ENCODE measurements at places on chromosomes 12 and 14.

- no peak for DNase-seq
Observed at GRCh38 chr14:50388256-50388931, 8.3 kb downstream of the CDKL1 start.

DNA sequence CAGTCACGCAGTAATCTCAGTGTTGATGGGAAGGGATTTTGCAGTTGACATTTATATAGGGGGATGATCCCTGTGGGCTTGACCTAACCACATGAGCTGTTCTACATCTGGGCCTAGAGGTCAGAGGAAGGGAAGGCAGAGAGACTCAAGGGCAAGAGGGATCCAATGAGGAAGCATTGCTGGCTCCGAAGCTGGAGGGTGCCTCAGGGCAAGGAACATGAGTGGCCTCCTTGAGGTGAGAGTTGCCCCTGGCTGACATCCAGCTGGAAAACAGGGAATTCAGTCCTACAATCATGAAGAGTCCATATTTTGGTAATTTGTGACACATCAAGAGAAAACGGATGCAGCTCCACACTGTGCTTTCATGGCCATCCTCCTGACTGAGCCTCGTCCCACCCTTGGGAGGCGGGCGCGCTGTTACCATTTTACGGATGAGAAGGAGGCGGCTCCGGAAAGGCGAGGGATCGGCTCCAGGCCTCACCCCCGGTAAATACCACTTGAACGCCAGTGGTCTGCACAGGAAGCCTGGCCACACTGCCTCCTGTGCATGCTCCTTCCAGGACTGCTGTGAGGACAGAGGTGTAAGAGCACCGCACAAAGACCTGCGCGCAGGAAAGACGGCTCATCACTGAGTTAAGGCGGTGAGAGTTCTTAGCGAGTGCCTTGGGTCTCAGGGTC, 18.5 kb upstream of the FKBP4 start:
- DNase-seq: no peak

DNA sequence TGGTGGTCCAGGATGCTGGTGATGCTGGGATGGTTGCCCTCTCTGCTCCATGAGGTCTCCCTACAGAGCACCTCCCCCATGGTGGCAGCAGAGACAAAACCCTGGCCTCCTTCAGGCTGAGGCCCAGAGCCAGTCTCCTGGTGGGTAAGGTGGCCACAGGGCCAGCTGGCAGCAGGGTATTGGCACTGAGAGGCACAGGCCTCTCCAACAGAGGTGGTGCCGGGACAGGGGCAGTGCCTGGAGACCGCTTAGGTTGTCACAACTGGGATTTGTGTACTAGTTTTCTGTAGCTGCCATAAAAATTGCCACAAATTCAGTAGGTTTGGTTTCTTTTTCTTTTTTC, 6.1 kb upstream of the MTA1 start:
- peak; percentile 60 for DNase-seq

GRCh38 chr12:116898669-116899068, 12.1 kb upstream of the FBXW8 start:
- DNase-seq: no peak

DNA sequence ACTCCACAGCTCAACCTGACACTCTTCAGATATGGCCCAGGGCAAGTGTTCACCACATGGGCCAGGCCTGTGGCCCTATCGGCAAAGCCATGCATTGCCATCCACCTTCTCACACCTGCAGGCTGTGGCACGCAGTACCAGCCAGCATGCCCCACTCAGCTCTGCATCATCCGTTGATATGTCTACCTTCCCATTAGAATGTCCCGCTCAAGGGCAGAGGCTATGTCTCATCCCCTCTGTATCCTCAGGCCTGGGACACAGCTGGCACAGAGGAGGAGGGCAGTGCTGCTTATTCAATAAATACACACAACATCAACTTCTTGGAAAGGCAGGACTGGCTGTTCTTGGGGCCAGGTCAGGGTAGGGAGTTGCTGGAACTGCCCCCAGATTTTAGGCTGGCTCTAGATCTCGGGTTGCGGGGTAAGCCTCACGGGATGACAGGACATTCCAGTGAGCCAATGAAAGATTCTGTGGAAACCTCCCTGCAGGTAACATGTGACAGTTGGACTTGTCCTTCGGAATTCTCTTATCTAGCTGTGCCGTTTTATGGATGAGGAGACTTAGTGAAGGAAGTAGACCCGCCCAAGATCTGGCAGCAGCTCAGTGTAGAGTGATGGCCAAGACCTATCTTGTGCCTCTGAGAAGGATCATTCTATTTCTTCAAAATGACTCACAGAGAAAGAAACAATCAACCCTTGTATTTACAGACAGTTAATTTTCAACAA, 25.6 kb downstream of the SYNE3 start:
- no peak for DNase-seq

- peak; percentile 94 for DNase-seq
Observed at GRCh38 chr14:22850944-22851764, 14.8 kb downstream of the MMP14 start.

- DNase-seq: peak; percentile 31
Observed at GRCh38 chr14:74586681-74587362, 25.2 kb downstream of the LTBP2 start.

- no peak for DNase-seq
Observed at GRCh38 chr14:63267171-63267570, 51.6 kb downstream of the GPHB5 start.

DNA sequence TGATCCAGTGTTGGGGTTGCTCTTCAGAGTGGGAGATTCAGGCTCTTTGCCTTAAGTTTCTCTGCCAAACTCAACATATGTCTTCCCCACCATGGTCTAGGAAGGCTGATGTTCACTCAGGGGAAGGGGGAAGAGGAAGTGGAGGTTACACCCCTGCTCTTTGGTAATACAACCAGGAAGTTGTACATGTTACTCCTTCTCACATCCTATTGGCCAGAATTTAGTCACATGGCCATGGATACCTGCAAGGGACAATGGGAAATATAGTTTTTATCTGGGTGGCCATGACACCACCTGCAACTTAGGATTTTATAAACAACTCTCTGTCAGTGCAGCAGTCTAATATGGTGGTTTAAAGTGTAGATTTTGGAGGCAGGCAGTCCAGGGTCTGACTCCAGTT, 150.9 kb downstream of the TBX5 start:
- DNase-seq: no peak

DNA sequence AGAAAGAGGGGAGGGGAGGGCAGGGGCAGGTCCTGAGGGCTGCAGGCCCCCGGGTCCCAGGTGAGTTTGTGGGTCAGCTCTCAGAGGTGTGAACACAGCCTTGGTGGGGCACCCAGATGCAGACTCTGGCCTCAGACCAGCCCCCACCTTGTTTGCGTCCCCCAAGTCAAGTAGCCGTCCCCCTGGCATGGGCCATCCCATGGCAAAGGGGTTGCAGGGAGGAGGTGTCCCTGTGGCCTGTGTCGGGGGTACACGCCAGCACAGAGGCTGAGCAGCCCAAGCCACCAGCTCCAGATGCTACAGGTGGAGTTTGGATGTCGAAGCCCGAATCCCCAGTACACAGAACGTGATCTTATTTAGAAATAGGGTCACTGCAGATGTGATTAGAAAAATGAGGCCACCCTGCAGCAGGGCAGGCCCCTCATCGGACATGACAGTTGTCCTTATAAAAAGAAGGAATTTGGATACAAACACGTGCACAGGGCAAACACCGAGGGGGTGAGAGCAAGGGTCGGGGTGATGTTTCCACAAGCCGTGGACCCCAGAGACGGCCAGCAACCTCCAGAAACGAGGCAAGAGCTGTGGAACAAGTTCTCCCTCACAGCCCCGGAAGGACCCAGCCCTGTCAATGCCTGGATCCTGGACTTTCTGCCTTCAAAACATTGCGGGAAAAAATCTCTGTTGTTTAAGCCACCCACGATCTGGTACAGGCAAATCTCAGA, 141.2 kb upstream of the C14orf180 start:
- DNase-seq: no peak

- DNase-seq: no peak
Observed at GRCh38 chr12:29962276-29963035, 178.7 kb upstream of the TMTC1 start.

DNA sequence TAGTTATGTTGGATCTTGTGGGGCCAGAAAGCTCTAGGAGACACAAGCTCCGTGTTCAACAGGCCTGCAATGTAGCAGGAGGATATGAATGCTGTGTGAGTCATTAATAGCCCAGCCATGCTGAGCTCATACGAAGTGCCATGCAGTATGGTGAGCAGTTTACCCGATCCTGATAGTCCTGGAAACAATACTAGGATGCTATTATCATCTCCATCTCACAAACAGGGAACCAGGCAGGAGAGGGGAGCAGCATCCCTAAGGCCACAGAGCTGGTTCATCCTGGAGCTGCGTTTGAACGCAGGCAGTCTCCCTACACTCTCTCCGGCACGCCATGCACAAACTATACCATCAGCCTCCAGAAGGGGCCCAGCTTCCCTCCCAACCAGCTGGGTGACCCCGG, 20.5 kb downstream of the TTC7B start:
- peak; percentile 16 for DNase-seq

GRCh38 chr14:31360919-31361662, 59.3 kb downstream of the HEATR5A start:
- no peak for DNase-seq

DNA sequence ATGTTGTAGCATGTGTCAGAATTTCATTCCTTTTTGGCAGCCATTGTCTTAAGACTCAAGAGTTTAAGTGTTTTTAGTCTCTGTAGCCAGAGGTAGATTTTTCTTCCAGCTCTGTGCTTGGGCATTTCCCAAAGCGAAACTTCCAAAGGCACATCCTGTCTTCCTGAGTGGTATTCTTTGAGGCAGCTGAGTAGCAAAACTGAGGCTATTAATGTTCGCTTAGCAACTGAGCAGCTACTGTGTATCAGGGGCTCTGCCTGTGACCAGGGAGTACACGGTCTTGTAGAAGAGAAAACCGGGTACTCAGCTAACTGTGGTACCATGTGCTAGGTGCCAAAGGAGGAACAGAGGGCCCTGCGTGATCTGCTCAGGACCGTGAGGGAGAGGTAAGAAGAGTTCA, 52.0 kb downstream of the ETV6 start:
- DNase-seq: no peak

DNA sequence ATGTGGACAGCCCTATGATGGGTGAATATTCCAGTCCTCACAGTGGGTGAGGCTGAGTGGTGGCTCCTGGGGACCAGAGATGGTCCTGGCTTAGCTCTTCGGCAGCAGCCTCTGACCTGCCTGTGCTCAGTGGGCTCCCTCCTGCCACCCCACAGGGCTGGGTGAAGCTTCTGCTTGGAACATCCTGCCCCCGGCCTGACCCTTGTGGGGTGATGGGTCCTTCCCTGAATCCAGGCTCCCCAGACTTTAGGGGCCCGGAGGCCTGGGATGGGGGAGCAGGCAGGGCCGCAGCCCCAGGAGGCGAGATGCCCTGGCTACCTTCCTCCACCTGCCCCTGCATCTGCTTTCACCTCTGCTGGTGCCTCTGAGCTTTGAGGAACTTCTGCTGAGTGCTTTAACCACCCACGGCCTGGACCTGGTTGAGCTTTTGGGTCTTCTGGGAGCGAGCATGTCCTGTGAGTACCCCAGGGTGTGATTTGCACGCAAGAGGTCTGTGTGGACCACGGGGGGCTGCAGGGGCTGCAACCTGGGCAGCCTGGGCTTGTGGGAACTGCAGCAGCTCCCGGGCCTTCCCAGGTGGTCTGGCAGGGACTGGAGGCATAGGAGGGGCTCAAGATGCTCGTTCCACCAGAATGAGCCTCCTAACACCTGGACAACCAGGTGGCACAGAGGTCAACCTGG, 159.5 kb downstream of the KIF26A start:
- no peak for DNase-seq

- DNase-seq: no peak
Observed at GRCh38 chr12:77746096-77746495, 84.6 kb upstream of the NAV3 start.
